ENCODE measurements at places on chromosomes 3 and 15.
A peak's percentile ranks its signal among the peaks of the same experiment; 100 is the strongest.

GRCh38 chr3:9136746-9137465, 112.5 kb downstream of the SRGAP3 start:
- no peak for DNase-seq

DNA sequence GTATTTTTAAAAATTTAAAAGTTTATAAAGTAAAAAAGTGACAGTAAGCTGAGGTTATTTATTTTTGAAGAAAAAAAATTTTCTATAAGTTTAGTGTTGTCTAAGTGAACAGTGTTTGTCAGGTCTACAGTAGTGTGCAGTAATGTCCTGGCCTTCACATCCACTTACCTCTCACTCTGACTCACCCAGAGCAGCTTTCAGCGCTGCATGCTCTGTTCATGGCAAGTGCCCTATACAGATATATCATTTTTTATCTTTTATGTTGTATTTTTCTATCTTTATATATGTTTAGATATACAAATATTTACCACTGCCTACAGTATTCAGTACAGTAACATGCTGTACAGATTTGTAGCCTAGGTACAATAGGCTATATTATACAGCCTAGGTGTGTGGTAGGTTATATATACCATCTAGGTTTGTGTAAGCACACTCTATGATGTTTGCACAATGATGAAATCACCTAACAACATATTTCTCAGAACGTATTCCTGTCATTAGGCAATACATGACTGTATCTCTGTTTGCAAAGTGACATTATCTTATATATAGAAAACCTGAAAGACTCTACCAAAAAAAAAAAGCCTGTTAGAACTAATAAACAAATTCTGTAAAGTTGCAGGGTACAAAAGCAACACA, 75.9 kb upstream of the TMC3 start:
- no peak for DNase-seq

- DNase-seq, result no peak
Measured at GRCh38 chr3:10456981-10457380, 48.4 kb downstream of the ATP2B2 start.

DNA sequence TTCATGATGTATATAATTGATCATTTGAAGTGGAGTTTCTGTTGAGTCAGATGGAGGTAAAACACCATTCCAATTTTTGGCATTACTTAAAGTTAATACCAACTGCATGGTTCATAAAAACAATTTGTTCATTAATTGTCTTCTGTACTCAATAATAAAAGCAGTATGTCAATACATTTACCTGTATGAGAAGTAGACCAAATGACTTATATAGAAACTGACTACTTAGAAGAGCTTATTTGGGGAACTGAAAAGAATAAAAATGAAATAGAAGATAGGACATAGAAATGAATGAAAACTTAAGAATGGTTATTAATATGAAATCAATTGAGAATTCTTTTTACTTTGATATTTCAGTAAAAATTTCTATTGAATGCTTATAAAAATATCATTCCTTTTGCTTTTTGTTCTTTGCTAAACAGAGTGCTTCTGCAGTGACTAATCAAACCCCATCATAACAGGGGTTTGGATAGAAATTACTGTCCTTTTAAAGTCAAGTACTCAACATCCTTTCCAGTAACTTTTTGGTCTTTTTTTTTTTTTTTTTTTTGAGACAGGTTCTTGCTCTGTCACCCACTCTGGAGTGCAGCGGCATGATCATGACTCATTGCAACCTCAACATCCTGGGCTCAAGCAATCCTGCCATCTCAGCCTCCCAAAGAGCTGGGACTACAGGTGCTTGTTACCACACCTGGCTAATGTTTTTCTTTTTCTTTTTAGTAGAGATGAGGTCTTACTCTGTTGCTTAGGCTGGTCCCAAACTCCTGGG, 6.5 kb upstream of the CRYBG3 start:
- DNase-seq, result no peak

- no peak for DNase-seq
Measured at GRCh38 chr3:154059833-154060232, 61.4 kb upstream of the ARHGEF26 start.

GRCh38 chr3:126423191-126424038, 28.7 kb downstream of the CFAP100 start:
- DNase-seq, result no peak

GRCh38 chr3:129577925-129578786, 28.3 kb downstream of the PLXND1 start:
- DNase-seq, result peak; percentile 49

DNA sequence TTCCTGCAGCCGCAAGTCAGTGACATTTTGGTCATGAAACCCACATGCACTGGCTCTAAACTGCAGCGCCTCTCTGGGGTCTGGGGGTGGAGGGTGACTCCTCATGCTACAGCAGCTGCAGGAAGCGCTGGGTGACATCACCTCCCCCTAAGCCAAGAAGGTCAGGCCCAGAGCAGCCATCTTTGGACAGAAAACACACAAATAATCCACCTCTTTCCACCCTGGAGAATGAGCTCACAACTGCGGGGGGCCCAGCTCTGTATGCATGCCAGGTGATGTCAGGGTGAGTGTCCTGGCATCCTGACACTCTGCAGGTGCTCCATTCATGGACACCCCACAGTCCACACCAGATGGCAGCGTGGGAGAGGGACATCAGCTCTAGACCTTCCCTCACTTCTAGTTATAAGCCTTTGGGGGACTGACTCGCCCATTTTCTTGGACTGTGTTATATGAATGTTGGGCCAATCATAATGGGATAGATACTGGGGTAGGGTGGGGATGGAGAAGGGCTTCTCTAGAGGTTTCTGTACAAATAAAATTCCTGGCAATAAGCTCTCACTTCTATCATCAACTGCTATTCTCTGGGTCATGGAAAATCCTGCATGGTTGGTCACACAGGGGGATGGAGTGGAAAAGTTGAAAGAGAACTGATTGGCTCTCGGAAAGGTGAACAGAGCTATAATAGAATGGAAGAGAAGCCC, 70.7 kb upstream of the THBS1 start:
- DNase-seq, result no peak

GRCh38 chr15:64138331-64138941, 13.1 kb upstream of the SNX22 start:
- DNase-seq, result no peak

GRCh38 chr15:85865070-85865684, 70.5 kb upstream of the KLHL25 start:
- DNase-seq, result peak; percentile 35

DNA sequence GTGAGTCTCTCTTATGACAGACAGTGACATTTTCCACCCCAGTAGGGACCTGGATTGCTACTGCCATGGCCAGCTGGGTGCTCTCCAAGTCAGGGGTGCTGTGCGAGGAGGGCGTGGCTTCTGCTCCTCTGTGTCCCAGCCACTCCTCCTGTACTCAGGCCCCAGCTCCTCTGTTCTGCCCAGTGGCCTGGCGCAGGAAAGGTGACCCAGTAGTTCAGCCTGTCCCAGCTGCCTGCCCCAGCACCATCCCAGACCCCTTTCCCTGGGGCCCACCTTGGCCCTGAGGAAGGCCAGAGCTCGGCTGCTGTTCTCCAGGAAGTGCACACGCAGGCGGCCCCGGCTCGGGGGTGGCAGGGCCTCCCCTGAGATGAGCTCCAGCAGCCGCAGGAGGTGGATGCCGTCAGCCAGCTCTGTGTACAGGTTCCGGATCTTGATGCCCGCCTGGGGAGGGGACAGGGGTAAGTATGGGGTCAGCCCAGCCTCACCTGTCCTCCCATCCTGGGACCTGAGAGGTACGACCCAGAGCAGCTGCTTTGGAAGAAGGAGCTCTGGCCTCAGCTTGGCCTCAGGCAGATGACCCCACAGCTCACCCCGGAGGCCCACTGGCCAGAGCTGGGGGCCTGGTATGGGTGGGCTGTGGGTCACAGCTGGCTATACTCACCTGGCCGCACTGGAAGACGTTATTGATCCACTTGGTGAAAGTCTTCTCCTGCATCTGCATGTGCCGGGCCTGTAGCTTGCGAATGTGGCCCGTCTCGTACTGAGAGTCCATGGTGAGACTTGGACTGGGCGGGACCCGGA, 1.0 kb downstream of the SPTBN5 start:
- no peak for DNase-seq

DNA sequence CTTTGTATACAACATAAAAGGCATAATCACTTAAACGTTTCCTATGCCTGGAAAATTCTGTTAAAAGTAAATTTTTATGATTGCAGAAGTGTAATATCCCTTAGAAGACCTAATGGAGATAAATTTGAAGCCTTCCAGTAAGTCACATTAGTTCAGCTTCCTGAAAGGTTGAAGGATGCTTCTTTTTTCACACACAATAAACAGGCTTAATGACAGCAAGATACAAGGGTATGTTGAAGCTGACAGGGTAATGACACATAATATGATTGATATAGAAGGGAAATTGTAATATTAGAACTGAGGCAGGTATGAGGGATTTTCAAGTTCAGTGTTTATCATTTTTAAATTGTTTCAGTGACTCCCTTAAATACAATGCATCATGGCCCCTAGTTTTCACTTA, 161.8 kb upstream of the NAALADL2 start:
- DNase-seq, result no peak

- peak; percentile 75 for DNase-seq
Measured at GRCh38 chr15:42084465-42085235, 9.7 kb downstream of the PLA2G4D start.

DNA sequence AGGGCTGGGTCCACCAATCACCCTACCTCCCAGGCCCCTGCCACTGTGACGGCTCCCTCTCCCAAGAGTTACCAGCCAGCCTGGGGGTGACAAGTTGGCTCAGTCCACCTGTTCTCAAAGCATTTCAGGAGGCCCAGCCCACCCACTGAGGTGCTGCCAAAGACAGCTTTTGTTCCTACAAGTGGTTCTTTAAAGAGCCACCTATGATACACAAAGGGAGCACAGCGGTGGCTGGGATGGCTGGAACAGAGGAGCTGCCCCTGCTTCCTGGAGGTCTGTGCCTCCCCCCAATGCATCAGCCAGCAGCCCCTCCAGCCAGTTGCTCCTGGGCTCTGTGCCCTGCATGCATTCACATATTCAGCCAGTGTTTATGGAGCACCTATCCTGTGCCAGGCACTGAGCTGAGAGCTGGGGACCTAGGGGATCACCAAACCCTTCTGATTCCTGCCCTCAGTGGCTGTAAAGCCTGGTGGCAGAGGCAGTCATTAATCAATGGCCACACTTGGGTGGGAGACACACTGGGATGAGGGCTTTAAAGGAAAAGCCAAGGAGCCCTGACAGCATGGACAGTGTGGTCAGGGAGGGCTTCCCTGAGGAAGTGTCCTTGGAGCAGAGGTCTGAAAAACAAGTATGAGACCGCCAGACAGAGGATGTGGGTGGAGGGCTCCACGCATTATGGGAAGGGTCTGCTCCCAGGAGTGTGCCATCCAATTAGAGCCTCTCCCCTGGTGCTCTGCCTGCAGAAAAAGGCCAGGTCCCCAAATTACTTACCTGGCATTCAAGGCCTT, 107.1 kb upstream of the LINGO1 start:
- DNase-seq, result no peak

- peak; percentile 91 for DNase-seq
Measured at GRCh38 chr3:131386429-131387165, 5.0 kb downstream of the NUDT16 start.

DNA sequence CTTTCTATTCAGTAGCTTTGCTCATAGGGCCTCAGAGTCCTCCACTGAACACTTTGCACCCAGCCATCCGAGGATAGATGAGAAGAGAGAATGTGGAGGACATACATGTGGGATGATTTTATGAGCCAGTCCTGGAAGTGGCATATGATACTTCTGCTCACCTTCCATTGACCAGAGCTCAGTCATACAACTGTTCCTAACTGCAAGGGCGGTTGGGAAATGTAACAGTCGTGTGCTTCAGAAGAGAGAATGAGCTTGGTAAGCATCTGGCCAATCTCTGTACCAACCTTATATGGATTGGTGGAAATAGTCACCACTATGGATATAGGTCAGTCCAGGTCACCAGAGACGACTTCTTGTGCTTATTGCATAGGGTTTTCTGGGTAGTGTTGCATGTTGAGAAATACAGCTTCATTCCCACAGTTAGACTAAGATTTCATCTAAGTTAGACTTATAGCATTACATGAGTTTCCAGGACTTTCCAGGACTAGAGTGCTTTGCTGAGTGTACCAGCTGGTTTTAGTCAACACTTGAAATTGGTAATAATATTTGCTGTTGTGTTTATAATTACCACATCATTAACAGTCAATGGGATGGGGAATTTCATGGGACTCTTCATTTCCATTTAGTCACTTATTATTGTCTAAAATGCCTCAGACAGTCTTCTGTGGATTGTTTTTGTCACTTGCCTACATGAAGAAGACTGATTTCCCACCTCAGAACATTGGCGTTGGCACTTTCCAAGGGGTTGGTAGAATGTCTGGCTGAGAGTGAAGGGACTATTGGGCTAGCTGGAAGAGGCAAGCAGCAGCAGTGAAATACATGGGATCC, 214.5 kb upstream of the ROPN1 start:
- no peak for DNase-seq

DNA sequence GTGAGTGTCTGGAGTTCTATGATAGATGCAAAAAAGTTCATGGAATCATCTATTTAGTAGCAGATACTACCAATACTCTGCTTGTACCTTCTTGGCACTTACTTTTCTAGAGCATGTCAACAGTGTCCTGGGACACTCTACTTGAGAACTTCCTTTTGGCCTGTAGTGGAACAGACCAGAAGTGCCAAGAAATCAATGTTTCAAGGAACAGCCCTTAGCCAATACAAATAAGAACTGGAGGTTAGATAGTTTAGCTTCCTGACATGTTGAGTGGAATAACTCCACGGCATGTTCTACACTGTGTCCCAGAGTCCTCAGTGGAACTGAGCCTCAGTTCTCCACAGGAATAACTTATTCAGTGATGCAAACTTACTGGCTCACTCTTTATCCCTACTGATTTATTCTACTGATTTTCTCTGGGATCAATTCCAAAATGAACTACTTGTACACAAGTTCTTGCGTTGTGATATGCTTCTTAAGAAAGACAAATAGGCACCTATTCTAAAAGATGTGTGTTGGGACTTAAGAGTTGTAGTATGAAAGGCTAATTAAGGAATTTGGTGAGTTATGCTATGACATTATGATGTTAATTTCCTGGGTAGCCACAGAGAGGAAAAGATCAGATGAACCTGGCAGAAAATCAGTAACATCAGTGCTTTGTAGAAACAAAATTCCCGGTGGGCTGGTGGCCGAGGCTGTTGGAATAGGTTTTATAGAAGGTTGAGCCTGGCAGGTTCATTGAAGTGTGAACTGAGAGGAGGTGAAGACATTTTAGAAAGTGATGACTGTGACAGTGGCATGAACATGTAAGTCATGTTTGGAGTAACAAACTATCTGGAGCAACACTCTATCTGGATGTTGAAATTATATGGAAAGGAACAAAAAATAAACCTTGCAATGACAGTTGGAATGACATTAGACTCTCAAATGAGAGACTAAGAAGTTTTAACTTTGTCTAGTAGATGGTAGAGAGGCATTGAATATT, 101.8 kb upstream of the RBMS3 start:
- DNase-seq, result no peak

DNA sequence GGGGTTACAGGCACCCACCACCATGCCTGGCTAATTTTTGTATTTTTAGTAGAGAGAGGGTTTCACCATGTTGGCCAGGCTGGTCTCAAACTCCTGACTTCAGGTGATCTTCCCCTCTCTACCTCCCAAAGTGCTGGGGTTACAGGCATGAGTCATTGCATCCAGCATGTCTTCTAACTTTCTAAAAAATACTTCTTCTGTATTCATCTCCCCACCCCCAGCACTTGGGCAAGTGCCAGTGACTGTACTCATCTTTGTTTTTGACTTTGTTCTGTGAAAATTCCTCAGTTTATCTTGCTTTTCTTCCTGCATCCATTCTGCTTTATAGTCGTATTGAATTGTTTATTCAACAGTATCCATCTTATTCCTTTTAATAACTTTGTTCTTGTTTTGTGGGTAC, 47.6 kb downstream of the ARIH1 start:
- no peak for DNase-seq

GRCh38 chr15:39592500-39592899, 11.6 kb downstream of the THBS1 start:
- DNase-seq, result no peak

All from OCI-M1 (cell line).